ENCODE measurements at places on chromosomes 3 and 15.

DNA sequence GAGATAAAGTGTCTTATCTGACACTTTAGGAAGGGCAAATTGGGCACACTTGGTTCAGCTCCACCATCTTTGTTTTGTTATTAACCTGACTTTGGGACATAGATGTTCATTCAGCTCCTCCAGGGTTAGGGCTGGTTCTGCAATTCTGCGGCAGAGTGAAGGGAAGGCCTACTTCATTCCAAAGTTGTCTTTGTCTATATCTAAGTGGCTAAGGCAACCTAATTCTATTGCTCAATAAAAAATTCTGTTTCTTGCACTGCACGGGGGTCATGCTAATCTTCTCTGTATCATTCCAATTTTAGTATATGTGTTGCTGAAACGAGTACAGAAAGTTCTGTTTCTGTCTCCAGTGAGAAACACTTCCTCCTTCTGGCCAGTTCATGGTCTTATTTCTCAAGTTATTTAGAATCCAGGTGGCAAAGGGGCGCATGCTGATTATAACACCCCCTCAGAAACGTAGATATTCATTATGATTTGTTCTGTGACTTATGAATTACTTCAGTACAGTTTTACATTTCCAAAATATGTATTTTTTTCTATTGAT lies 53.5 kb downstream of the PFN2 start:
- DNase-seq: no peak

- DNase-seq: no peak
Measured at GRCh38 chr3:64792445-64792844, 104.6 kb upstream of the ADAMTS9 start.

- DNase-seq: no peak
Measured at GRCh38 chr3:58497097-58497496, 5.2 kb downstream of the KCTD6 start.

- DNase-seq: no peak
Measured at GRCh38 chr15:40456299-40456712, 14.5 kb upstream of the CHST14 start.

- no peak for DNase-seq
Measured at GRCh38 chr3:64187065-64187959, 38.0 kb downstream of the PRICKLE2 start.

DNA sequence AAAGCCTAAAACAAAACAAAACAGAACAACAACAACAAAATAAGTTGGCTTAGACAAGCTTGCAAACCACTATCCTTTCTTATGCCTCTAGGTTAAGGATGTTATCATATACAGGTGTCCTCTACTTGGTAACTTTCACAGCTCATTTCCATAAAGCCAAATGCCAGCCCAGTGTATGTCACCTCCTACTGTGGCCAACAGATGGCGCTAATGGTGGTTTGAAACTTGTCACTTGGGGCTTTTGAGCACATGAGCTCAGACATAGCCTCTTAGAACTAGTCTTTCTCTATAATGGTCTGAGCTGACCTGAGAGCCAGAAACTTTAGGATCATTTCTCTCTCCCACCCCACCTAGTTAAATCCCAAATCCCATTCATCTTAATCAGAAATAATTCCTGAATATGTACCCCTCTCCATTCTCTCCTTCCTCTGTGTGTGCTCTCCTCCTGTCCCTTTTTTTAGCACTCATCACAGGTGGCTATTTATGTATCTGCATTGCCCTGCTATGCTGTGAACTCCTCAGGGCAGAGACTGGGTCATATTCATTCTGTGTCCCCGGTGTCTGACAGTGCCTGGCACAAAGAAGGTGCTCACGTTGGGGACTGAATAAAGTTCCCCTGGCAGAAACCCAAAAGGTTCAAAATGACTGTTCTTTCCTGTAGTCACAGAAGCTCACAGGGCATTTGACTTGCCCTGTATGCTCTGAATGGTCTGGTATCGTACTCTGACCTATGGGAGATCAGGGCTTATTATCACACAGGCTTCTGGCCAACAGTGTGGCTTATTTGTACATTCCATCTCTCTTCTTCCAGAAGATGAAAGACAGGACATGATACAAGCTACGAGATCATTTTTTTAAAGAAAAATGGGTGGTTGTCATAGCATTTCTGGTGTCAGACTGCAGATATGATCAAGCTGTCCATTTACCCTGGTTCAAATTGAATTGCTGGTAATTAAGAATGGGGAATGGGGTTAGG lies 319.3 kb upstream of the AZI2 start:
- DNase-seq: peak; percentile 61

GRCh38 chr3:16917256-16917935 lies 32.6 kb downstream of the PLCL2 start:
- DNase-seq: no peak

GRCh38 chr3:187742351-187743171 lies 2.7 kb downstream of the BCL6 start:
- DNase-seq: no peak

DNA sequence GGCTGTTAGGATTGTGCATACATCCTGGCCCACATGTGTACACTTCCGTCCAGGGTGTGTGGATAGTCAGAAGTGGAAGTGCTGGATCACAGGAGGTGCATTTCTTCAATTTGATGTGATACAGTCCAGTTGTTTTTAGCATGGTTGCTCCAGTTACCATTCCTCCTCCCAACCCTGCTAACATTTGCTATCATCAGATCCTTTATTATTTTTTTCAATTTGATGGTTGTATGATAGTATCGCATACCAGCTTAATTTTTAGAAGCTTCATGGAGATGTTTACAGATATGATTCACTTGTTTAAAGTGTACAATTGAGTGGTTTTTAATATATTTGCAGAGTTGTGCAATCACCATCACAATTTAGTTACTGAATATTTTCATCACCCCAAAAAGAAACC lies 202.7 kb downstream of the ITPR1 start:
- no peak for DNase-seq

DNA sequence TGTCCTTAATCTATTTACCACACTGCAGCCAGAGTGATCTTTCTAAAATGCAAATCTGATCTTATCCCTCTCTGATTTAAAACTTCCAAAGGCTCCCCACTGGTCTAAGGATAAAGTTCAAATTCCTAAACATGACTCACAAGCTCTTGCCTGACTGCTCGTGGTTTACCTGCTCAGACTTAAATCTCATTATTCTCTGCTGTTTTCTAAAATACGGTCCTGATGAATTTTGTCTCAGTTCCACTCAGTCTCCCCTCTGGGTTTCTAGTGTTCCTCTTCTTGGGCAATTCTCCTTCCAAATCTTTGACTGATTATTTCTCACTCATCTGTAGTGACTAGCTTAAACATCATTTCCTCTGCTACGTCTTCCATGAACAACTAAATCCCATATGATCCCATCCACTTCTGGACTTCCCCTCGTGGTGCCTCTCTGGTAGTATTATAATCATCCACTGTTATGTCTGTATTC lies 108.3 kb downstream of the P3H2 start:
- DNase-seq: no peak

DNA sequence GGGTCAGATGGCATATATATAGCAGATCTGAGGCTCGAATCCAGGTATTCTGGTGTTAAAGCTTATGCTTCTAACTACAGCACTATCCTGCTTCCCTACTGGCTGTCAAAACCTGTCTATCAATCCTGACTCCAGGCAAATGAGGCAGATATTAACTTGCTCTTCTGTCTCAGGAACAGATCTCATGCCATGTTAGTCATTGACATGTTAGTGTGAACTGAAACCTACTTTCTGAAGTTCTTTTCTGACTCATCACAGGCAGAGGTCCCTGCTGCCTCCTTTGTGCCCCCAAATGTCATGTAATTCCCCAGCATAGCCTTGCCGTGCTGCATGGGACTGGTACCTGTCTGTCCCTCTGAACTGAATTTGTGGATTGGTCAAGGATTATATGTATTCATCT lies 125.0 kb upstream of the SMAD3 start:
- no peak for DNase-seq

GRCh38 chr3:148211725-148212124 lies 486.0 kb upstream of the AGTR1 start:
- DNase-seq: no peak

GRCh38 chr3:32109256-32109655 lies 2.8 kb downstream of the GPD1L start:
- DNase-seq: no peak

- DNase-seq: peak; percentile 62
Measured at GRCh38 chr3:71582036-71582611, 1.4 kb downstream of the FOXP1 start.

DNA sequence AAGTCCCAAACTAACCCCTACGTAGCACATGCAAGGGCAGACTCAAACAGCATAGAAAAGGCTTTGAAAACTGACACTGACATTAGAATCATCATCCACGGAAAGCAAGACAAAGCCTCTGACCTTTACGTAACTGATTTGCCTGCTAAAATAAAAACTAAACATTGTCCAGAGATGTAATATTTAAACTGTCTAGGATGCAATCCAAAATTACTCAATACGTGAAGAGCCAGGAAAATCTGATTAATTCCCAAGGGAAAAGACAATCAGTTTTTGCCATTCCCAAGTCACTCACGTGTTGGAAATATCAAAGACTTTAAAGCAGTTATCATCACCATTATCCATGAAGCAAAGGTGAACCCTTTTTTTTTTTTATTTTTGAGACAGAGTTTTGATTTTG lies 13.3 kb upstream of the IQCF1 start:
- DNase-seq: no peak

GRCh38 chr3:127518456-127519081 lies 72.0 kb downstream of the TPRA1 start:
- DNase-seq: no peak

DNA sequence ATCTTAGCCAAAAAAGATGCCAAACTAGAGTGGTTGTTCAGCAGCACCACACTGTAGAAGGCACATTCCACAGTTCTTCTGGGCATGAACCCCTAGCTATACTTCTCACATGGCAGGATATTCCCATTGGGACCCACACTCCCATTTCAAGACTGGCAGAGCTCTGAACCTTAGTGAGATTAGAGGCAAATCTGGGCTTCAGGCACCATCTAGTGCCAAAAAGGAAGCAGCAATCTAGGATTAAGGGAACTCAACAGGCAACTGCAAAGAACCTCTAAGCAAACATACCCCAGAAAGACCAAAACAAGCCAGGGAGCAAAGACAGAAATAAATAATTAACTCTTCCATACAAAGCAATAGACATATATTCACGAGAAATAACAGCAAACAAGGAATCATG lies 66.2 kb downstream of the TAFA4 start:
- DNase-seq: no peak

DNA sequence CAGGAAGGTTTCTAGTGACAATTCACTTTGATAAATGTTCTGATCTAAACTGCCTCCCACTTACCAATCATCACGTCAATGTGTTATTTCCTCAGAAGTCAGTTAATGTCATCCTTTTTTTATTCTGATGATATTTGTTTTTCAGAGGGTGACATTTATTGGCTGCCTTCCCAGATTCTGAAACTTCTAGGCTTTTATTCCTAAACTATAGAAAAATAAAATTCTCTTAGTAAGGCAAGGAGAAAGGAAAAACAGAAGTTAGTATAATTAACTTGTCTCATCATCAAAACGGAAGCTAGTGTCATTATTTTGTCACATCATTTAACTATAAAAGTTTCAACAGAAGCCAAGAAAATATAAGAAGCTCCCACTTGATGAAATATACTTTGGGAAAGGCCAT lies 100.0 kb upstream of the C3orf80 start:
- DNase-seq: no peak

DNA sequence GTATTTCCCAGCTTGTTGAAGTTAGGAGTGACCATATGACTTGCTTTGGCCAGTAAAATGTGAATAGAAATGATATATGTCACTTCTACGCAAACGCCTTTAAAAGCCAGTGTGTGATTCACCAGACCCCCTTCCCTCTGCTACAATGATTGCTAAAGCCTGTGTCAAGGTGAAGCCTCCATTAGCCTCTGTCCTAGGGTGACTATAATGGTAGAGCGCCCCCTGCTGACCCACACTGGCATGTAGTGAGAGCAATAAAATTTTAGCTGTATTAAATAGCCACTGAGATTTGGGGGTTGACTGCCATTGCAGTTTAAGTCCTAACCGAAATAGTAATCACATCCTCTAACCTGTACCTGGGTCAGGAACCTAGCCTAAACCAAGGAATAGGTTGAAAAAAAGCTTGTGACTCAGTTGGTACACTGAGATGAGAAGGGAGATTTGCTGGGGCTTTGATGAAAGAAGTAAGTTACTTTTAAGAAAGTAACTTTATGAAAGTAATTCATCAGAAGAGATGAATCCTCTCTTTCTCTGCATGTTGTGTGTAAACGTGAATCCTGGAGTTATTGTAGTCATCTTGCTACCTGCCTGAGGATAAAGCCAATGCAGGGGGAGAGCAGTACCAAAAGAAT lies 52.6 kb downstream of the GTF2E1 start:
- DNase-seq: peak; percentile 86

DNA sequence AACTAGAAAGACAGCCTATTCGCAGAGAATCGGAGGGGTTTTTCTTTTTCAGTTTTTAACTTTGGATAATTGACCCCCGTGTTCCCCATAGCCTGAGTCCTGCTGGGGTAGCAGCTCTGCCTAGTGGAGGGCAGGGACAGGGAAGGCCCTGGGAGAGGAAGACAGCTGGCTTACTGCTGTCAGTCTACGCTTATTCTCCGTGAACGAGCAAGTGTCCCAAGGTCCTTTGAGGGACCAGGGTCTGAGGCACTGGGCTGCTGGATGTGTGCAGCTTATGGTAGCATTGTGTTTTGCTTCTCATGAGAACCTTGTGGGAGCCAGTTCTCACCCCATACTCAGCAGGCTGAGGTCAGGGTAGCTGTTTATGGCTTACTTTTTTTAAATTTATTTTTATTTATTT lies 3.0 kb downstream of the LIMD1 start:
- DNase-seq: no peak
